Activated CD8-positive, alpha-beta memory T cell treated with anti-CD3 and anti-CD28 coated beads for 4 hours (primary cell): ENCODE measurements at places on chromosomes 2 and 18.

DNA sequence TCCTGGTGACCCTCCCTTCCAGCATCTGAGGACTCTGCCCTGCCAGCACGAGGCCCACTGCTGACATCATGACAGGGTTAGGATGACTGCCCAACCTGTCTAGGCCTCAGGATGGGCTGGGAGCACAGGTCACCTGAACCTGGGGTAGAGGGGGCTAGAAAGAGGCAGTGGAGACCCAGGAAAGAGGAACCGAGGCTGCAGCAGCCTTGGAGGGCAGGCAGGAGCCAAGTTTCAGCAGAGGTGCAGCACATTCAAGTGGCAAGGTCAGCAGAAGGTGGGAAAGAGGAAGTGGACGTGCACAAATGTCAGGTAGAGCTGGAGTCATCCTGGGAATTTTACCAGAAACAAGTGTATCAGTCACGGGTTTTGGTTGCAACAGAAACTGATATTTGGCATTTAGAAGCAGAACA lies 13.6 kb upstream of the RAB10 start:
- no peak for DNase-seq

- DNase-seq, result no peak
Observed at GRCh38 chr18:12990641-12990966, 558 bp upstream of the CEP192 start.

DNA sequence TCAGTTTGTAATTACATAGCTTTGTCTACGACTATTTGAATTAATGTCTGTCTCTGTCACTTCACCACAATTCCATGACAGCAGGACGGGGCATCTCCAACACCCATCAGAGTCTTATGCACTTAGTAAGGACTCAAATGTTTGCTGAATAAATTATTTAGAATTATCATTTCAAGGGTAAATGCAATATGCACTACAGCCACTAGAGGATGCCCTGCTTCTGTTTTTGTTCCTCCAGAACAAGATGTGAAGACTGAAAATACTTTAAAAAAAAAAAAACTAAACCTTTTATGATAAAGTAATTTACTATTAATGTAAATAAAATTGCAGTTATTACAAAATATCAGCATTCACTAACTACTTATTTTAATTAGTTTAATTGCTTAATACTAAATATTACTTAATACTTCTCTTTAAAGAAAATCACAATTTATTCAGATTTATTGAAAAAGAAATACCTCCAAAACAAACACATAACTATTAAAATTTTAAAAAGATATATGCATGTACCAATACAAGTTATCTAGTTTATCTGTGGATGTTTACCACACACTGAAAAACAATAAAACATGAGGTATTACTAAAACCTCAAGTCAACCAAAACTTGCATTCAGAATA lies 3.2 kb downstream of the PIGN start:
- no peak for DNase-seq

DNA sequence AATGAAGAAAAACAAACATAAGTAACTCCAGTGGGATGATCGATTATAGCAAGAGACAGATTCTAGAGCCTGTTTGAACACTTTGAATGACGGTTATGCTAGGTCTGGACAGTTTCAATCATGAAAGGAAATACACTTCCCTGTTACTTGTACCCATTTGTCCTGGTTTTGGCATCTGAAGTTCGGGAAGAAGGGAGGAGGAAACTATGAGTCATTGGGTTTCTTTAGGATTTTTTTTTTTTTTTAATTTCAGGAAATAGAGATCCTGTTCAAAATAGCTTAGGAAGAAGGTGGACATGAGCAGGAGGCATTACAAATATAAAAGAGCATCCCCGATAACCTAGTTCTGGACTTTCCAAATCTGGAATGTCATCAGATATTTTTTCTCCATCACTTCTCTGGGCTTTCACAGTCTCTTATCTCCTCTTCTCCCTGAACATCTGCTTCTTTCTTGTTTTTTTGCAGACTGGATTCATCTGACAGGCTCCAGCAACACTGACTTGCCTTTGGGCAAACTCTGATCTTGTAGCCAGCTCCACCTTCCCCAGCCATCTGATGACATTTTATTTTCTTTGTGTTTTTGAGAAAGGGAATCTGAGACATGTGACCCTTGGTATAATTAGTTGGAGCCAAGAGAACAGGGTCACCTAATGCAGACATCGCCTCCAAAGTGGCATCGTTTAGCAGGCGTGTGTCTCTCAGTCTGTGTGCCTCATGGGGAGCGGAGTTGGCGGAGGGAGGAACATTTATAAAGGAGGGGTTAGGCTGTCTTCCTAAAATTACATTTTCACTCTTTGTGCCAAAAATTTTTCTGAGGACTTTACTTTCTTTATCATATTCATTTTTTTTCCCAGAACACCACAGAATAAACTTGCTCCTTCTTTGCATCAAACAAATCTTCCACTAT lies 195.3 kb upstream of the EPHA4 start:
- DNase-seq, result no peak

GRCh38 chr2:12076810-12077209 lies 330.4 kb downstream of the LPIN1 start:
- DNase-seq, result no peak

DNA sequence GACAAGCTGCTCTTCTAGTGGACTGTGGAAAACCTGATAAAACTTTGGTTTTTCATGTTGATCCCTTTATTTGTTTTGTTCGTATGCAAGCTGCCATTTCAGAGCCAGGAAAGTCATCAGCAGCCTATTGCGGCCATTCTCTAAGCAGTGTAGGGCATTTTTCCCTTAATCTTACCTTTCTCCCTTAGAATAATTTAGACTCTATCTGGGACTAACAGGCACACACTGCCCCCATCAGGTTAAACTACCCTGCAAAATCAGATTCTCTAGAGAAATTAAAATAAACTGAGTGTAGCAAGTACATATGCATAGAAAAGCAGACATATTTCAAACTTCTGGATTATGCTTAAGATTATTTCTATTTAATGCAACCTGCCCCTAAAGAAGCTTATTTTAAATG lies 347.5 kb downstream of the METTL4 start:
- DNase-seq, result no peak

- no peak for DNase-seq
Observed at GRCh38 chr2:85737961-85738360, 15.8 kb upstream of the ATOH8 start.

- DNase-seq, result no peak
Observed at GRCh38 chr2:183564726-183565125, 440.5 kb downstream of the NUP35 start.

DNA sequence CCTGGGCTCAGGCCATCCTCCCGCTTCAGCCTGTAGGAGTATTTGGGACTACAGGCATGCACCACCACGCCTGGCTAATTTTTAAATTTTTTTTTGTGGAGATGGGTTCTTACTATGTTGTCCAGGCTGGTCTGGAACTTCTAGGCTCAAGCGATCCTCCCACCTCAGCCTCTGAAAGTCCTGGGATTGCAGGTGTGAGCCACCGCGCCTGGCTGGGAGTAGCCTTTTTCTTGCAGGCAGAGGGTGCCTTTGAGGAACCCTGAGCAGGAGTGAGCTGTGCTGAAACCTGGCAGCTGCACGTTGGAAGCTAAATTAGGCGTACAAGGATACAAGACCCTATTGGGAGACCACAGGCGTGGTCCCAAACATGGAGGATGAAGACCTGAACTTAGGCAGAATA lies 8.0 kb downstream of the CTDSP1 start:
- DNase-seq, result no peak

DNA sequence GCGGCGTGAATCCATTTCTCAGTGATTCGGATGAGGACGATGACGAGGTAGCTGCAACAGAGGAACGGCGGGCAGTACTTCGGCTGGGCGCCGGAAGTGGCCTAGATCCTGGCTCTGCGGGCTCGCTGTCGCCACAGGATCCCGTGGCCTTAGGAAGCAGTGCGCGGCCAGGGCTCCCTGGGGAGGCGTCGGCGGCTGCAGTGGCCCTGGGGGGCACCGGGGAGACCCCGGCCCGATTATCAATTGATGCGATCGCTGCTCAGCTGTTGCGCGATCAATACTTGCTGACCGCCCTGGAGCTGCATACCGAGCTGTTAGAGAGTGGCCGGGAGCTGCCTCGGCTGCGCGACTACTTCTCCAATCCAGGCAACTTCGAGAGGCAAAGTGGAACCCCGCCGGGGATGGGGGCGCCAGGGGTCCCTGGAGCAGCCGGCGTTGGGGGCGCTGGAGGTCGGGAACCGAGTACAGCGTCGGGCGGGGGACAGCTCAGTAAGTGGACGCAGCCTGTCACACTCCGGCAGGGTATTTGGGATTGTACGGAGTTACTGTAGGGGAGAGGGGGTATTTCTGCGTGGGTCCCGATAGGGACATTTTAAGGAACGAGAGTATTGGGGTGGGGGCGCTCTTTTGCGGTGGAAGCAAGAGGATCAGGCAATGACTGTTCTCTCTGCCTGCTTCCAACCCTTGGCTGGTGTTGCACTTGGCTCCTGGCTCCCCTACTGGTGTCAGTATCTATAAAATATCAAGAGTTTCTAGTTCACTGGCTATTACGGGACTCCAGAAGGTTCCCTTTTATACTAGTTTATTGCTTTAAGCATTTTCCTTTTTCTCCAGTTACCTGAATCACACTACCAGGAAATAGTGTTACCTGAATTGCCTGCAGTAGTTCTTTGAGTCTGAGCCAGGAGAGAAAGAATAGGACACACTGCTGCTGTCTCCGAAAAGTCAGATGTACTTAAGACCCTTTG lies 772 bp downstream of the RELCH start:
- DNase-seq, result no peak

DNA sequence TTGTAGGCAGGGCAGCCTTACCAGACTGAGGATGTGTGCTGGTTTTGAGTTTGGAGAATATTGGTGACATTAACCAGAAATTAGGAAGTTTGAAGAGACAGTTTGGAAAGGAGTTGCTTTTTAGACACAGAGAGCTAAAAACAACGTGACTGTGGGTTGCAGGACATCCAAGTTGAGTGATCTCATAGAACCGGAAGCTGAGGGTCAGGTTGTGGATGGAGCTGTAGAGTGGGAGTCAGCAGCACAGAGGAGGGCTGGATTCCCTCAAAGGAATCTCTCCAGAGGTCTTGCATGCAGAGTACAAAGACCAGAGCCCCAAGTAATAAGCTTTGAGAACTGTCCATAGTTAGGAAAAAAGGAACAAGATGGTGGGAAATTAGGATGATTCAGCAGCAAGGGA lies 9.3 kb downstream of the MAPRE3 start:
- no peak for DNase-seq

DNA sequence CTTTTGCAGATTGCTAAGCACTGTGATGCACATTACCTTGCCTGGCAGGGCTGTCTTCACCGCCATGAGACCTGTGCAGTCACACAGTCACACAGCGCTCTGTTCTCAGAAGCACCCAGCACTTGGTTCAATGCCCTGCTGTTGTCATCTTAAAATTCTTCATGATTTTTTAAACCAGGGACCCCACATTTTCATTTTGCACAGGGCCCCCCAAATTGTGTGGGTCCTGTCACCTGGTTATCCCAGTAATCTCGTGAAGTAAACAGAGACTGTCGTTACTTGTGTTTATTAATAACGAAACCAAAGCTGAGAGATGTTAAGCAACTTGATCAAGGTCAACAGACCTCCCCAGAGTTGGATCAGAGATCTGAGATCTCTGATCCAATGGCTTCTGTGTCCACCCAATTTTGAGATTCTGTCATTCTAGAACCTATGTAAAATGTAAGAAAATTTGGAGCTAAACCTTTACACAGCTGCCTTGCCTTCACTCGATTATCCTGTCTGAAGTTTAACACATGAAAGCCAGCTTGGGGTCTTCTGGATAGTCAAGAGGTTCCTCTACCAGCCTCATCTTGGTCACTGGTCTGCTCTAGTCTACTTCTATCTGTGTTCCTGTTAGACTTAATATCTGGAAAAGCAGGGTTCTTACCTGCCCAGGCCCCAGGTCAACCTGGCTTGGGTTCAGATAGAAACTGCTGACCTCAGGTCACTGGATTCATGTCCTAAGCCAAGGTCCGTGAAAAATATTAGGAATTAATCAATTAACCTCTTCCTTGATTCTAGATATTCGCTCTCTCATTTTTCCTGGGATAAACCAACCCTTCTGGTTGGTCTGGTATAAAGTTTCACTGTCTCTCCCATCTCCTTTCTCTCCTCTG lies 13.7 kb upstream of the TTC39C start:
- no peak for DNase-seq

GRCh38 chr2:151782378-151783132 lies 45.7 kb downstream of the ARL5A start:
- no peak for DNase-seq

GRCh38 chr2:83594241-83595120 lies 864.6 kb downstream of the SUCLG1 start:
- DNase-seq, result no peak

- no peak for DNase-seq
Observed at GRCh38 chr2:112712465-112712864, 8.4 kb upstream of the NT5DC4 start.

GRCh38 chr2:229129738-229130371 lies 141.2 kb downstream of the PID1 start:
- no peak for DNase-seq

- DNase-seq, result no peak
Observed at GRCh38 chr2:99573634-99574251, 83.9 kb upstream of the REV1 start.

DNA sequence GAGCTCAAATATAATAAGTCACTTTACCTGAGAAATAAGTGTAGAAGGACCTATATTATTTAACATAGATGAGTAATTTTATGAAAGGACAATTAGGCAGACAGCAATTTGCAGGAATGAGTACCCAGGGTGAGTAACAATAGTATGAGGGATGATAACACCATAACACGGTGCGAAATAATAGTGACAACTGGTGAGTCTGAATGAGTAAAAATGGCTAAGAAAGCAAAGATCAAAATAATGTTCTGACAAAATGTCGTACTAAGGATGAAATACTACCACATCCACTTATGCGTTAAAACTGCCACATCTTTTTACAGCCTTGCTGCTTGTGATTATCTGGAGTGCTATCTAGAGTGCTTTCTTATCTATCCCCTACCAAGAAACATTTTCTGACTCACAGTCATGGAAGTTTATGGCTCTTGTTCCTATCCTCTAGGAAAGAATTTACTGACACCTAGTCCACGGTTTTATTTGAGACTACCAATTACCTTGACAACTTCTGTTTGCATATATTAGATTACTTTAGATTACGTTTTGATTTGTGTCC lies 929.7 kb downstream of the LRP1B start:
- DNase-seq, result no peak

DNA sequence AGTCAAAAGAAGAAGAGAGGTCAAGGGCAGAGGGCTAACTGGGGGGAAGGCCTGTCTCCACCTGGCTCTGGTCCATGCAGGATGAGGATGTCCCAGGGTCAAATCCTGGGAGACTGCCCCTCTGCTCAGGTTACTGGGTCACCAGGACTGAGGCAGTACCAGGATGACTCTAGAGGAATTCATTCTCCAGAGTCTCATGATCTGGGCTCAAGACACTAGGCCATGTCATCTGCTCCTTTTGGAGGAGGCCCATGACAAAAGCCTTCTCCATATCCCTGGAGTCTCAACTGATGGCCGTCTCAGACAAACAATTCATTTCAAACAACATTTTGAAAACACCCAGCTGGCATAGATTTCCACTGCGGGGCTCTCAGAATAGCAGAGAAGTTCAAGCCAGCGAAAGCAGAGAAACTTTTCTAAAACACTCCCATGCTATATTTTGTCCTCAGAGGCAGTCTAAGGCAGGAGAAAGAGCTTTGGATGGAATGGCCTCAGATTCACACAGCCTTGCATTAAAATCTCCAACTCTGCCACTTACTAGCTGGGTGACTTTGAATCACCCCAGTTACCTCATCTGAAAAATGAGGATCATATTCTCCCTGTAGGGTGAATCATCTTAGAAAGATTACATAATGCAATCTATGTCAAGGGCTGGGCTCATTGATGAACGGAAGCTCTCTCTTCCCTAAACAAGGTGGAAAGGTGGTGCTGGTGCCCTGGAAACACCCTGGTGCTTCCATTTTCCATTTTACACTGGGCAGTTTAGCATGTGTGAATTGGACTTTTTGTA lies 48.8 kb upstream of the LCLAT1 start:
- DNase-seq, result no peak
